ENCODE measurements at places on chromosomes 16 and 17.

GRCh38 chr17:36511216-36511615 is 23.5 kb downstream of the MYO19 start:
- DNase-seq = no peak

GRCh38 chr16:70753228-70753627 is 47.7 kb downstream of the VAC14 start:
- no peak for DNase-seq

- DNase-seq = no peak
These were observed 18.5 kb downstream of the ENPP7 start for GRCh38 chr17:79749156-79749815.

- no peak for DNase-seq
These were observed 200.7 kb downstream of the CA10 start for GRCh38 chr17:51957786-51958185.

DNA sequence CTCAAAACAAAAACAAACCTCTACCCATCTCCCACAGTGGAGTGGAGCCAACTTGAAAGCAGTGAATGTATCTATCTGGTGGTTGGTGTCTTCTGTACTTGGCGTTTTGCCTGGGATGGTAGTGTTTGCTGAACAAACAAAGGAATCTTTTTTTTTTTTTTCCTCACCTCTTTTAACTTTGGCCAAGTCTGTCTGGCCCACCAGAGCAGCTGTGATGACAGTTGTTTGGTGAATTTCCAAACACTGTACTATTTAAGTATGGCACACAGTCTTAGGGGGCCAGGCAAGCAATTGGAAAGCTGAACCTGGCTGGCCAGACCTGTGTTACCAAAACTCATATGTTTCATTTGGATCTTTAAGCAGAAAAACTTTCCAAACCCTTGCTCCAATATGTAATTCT is 101.8 kb upstream of the CDH13 start:
- no peak for DNase-seq

GRCh38 chr16:896261-897199 is 74.3 kb downstream of the LMF1 start:
- no peak for DNase-seq

- no peak for DNase-seq
These were observed 8.1 kb downstream of the RSL1D1 start for GRCh38 chr16:11843206-11843605.

DNA sequence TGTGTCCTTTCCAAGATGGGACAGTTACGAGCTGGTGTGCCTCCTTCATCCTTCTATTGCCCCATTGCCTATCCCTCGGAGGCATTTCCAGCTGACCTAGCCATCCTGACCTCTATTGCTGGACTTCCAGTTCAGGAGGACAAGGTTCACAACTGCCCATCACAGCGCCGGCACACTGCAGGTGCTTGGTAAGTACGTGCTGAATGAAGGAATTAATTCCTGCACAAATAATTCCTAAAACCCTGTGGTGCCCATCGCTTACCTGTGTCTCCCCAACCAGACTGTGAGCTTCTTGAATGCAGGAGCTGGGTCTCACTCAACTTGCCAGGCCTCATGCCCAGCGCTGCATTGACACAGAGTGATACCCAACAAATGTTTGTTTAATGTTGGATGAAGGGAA is 13.0 kb downstream of the ALOX15B start:
- no peak for DNase-seq

GRCh38 chr17:41457676-41458075 is 9.5 kb downstream of the KRT32 start:
- no peak for DNase-seq

DNA sequence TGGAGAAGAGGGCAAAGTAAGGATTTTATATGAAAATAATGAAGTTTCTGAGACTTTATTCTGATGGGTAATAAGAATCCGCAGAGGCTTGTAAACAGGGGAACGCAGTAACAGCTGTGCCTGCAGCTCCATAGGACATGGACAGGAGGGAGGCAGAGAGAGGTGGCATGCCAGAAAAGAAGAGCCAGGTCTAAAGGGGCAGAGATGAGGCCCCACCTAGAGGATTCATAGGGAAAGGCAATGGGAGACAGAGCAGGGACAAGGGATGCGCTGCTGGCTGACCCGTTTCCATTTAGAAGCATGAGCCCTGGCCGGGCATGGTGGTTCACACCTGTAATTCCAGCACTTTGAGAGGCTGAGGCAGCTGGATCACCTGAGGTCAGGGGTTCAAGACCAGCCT is 340.3 kb upstream of the CDH5 start:
- DNase-seq = no peak

DNA sequence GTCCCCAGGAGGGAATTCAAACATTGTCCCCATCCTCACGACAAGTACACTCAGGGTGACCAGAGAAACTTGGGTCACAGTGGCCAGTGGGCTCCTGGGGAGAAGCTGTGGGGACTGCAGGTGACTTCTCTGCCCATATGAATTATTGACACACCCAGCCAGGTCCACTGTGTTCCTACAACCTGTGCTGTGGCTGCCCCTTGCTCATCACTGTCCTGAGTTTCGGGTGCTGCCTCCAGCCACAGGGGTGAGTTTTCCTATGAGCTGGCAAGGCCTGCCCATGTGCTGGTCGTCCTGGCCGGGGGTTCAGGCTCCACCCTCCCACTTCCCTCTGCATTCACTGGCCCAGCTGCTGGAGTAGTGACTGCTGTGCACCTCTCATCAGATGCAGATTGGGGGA is 59.0 kb upstream of the RBFOX3 start:
- DNase-seq = no peak

DNA sequence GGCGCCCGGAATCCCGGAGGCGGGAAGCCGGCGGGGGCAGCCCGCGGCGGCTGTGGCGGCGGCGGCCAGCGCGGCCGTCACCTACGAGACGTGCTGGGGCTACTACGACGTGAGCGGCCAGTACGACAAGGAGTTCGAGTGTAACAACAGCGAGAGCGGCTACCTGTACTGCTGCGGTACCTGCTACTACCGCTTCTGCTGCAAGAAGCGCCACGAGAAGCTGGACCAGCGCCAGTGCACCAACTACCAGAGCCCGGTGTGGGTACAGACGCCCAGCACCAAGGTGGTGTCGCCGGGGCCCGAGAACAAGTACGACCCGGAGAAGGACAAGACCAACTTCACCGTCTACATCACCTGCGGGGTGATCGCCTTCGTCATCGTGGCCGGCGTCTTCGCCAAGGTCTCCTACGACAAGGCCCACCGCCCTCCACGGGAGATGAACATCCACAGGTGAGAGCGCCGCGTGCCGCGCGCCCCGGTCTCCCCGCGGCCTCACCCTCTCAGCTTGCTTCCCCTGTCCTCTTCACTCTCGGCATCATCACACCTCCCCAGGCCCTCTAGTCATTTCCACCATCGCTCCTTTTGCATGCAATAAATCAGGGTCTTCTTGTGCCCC is 706 bp downstream of the SHISA6 start:
- DNase-seq = no peak

GRCh38 chr17:78313735-78314648 is 45.9 kb downstream of the SOCS3 start:
- DNase-seq = no peak

DNA sequence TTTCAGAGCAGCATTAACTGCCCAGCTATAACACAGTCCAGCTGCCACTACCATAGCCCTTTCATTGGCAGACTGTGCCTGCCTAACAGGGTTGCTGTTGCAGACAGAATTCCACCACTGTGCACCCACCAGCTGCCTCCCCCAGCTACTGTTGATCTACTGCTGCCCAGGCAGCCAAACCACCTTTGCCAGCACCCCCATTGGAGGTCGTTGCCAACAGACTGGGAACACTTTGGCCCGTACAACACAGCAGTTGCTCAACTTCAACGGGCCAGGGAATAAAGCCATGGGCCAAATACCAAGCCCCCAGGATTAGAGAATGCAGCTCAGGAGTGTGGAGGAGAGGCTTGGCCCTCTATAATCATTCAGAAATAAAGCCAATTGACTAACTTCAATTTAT is 473.6 kb downstream of the CDH11 start:
- DNase-seq = no peak

DNA sequence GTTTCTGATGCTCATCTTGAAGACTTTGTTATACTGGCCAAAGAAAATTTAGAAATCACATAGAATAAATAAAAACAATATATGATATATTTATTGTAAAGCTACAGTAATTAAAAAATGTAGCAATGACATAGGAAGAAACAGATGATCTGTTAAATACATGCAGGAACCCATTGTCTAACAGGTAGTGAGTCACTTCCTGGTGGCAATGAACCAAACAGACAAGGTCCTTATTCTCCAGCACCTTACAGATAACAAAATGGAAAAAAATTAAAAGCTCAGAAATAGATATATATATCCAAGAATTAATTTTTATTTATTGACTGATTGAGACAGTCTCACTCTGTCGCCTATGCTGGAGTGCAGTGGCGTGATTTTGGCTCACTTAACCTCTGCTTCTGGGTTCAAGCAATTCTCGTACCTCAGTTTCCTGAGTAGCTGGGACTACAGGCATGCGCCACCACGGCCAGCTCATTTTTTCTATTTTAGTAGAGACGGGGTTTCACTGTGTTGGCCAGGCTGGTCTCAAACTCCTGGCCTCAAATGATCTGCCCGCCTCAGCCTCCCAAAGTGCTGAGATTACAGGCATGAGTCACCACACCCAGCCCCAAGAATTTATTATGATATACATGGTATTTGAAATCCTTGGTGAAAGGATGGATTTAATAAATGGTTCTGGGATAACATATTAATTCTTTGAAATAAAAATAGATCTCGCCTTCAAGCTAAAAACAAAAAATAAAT is 7.5 kb downstream of the NETO2 start:
- no peak for DNase-seq

DNA sequence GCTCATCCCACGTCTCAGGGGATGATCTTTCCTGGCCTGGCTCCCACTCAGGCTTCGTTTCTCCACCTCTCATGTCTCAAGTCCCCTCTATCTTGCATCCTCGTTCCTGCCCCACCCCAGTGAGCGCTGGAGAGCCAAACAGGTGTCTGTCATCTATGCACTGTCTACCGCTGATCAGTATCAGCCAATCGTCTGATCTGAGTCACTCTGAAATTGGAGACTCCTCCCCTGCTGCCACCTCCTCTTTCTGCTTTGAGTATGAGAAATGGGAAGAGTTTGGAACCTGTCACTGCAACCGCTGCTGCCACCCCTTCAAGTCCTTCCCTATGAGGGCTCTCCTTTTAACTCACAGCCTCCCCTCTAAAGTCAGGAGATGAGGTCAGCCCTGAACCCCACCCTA is 28.0 kb downstream of the FZD2 start:
- DNase-seq = no peak

GRCh38 chr16:78022347-78023060 is at the start of gene CLEC3A:
Gene CLEC3A, plus strand, starts transcription at chr16:78022548. Its CDS starts 79 bp downstream, at chr16:78022627.
- no peak for DNase-seq

- DNase-seq = no peak
These were observed 17.8 kb downstream of the HNF1B start for GRCh38 chr17:37726891-37727675.

GRCh38 chr17:882827-883585 is 96.6 kb downstream of the NXN start:
- DNase-seq = no peak

- no peak for DNase-seq
These were observed 11.9 kb downstream of the TOX3 start for GRCh38 chr16:52535076-52535475.
